ENCODE measurements at places on chromosomes 1 and 21. TPM values are rescaled to one million over a fixed set of nuclear protein-coding genes. Genes with fewer than 3 reads are reported as not detected.

GRCh38 chr1:191290441-191290840, 812.8 kb upstream of the BRINP3 start:
- DNase-seq, result no peak

Gene ZBTB37
- total RNA-seq, result 8.2 TPM

DNA sequence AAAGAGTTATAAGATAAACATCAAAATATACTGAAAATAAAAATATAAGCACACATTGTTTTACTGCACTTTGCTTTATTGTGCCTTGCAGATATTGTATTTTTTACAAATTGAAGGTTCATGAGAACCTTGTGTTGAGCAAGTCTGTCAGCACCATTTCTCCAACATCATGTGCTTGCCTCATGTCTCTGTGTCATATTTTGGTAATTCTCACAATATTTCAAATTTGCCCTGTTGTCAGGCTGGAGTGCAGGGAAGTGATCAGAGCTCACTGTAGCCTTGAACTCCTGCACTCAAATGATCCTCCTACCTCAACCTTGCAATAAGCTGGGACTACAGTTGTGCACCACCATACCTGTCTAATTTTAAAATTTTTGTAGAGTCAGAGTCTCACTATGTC, 21.3 kb upstream of the CNIH3 start:
- DNase-seq, result no peak

Gene TIE1
- not detected for total RNA-seq

DNA sequence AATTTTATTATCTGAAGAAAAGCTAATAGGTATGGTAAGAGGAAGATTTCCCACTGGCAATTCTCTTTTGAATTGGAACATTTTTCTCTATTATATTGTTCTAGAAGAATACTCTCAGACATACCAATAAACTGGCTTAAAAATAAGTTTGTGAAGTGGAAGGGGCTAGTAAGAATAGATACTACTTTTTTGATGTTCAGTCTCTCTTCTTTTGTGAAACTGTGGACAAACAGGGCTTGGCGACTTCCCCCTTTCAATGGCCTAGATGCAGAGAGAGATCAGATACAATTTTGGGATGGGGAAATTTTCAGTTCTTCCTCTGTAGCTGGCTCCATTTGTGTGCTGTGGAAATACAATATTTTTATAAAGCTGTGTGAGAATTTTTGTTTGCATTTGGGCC, 2.5 kb downstream of the PBX1 start:
- no peak for DNase-seq

DNA sequence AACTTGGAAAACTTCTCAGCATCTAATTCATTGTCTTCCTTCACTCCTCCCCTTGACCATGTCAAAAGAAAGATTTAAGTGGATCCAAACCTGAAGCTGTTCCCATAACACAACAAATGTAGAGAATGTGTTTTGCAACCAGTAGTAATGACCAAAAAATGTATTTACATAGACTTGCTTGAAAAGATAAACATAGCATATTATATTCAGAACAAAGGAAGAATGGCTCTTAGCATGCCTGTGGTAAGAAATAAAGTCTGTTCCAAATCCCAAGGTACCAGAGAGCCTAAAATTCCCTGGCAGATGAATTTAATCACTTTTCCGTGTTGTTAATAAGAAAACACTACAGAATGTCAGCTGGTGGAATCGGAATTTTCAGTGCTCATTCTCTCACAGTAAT, 36.8 kb downstream of the FMO3 start:
- no peak for DNase-seq

DNA sequence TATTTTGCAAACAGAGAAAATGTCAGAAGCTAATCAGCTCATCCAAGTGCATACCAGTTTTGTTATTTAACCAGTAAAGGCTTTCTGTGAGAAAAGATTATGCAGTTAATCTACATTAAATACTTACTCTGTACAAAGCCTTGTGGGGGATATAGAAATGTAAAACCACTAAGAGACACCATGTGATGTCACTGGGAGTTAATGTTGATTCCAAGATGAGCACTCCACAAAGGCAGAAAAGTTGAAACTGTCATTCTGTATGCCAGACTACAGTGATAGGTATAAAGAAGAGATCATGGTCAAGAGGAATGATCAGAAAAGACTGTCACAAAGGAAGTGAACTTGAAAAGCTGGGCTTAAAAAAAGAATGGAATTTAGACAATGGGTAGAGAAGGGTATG, 100.3 kb upstream of the SGIP1 start:
- DNase-seq, result no peak

GRCh38 chr1:165828103-165828668, 772 bp downstream of the UCK2 start:
- DNase-seq, result peak; percentile 64

Gene PADI2
- not detected for total RNA-seq

GRCh38 chr1:169765580-169766331, 29.0 kb downstream of the METTL18 start:
- no peak for DNase-seq

Gene AGT
- total RNA-seq, result not detected

Gene KRTAP12-3
- total RNA-seq, result not detected

DNA sequence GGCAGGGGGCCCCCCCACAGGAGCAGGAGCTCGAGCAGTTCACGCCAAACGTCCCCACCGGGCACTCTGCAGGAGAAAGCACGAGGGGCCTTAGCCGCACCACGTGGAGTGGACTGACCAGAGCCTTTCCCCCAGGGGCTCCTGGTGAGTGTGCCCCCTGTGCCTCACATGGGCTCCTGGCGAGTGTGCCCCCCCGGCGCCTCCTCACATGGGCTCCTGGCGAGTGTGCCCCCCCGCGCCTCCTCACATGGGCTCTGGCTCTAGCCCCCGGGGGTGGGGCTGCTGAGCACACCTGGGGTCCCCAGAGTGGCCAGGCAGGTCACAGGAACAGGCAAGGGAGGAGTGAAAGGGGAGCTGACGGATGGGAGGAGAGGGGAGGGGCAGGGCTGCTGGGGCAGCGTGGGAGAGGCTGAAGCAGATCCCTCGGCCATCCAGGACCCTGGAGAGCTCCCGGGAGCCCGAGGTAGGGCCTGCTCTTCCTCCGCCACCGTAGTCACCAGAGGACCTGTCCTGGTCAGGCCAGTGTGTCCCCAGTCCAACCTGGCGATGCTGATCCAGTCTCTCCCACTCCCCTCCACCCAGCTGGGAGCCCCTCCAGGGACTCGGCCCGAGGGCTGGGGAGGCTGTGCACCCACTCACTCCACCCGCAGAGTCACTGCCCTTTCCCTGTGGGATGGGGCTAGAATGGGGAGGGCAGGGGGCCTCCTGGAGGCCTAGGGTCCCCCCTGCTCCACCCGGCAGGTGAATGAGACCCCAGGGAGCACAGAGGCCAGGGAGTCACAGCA, 47.6 kb downstream of the ARHGEF16 start:
- DNase-seq, result peak; percentile 20

Gene FCRL5
- total RNA-seq, result not detected

DNA sequence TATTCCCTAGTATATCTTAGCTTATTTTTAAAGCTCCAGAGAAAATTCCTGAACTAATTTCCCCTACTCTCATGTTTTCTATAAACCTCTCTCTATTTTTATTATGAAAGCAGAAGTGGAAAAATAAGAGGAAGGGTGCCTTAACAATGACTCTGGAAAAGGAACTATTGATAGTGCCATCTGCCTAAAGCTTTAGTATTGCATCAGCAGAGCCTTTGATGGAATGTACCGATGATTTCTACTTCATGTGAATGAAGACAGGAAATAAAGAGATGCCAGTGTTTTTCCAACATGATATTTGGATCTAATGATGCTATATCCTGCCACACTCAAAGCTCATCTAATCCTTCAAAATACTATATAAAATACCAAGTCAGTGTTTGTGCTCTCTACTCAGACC, 35.1 kb downstream of the TNFSF18 start:
- DNase-seq, result no peak

- DNase-seq, result no peak
These were observed 3.1 kb downstream of the NUAK2 start for GRCh38 chr1:205318231-205318991.

- DNase-seq, result no peak
These were observed 49.0 kb downstream of the MAGI3 start for GRCh38 chr1:113439277-113439670.

DNA sequence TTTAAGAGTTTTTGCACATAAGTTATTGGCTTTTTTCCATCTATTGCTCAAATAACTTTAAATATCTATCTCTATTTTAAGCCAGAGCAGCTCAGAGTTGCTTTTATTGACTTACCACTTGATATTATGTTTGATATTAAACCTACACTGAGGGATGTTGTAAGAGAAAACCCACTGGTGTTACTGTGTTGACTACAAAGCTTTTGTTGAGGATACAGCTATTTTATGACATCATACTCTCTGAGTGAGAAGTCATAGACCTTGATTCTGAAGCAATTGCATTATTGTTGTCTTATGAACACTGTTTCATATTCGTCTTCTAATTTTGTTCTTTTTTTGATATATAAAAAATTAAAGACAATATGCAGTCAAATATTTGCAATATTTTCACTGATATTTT, 560.4 kb downstream of the PTBP2 start:
- no peak for DNase-seq

GRCh38 chr1:18856435-18856834, 3.0 kb downstream of the TAS1R2 start:
- DNase-seq, result no peak

Data from activated CD4-positive, alpha-beta memory T cell treated with anti-CD3 and anti-CD28 coated beads for 36 hours (primary cell).